ENCODE measurements at places on chromosomes 1 and 21.

DNA sequence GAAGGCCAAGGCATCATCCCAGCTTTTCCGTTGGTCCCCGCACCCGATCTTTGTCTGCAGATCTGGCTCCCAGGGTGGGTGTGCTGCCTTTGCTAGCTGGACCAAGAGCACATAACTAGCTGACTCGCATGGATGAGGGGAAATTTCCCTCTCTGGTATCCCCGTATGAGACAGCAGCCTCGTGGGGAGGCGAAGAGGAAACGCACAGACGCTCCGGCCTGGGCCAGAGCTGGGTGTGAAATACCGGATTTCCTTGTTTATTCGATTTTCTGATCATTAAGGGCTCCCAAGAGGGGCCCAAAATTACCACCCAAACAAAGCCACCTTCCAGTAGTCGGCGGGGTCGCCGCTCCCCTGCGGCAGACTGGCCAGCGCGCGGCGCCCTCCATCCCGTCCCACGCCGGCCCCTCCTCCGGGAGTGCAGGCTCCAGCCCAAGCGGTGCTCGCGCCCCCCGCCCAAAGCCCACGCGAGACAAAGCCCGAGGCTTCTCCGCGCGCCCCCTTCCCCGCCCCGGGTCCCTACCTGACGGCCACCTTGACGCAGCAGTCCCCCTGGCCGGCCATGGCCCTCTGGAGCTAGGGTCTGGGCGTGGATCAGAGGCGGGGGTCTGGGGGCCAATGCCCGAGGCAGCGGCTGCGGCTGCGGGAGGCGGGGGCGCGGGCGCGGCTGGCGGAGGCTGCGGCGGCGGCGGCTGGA, 546 bp downstream of the KIF21B start:
- no peak for DNase-seq

- DNase-seq, result no peak
Measured at GRCh38 chr1:242008826-242009495, 10.1 kb upstream of the MAP1LC3C start.

DNA sequence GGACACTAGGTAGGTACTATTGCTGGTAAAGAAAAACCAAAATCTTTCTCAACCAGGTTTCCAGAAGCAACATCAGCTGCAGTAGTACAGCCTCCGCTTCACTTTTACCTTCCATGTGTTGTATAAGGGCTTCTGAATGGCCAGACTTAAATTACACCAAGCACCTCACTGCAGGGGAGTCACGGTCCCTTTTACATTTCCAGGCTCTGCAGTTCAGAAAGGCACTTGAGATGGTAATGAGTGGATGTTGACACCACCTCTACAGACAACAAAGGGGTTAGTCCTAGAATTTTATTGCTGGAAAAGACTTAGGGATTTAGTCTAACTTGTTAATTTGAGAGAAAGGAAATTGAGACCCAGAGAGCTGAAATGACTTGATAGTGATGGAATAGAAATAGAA, 12.0 kb upstream of the DUSP12 start:
- DNase-seq, result no peak

GRCh38 chr1:246152986-246153431, 354.1 kb downstream of the SMYD3 start:
- DNase-seq, result no peak

GRCh38 chr1:70934194-70934961, 113.2 kb downstream of the PTGER3 start:
- DNase-seq, result no peak

DNA sequence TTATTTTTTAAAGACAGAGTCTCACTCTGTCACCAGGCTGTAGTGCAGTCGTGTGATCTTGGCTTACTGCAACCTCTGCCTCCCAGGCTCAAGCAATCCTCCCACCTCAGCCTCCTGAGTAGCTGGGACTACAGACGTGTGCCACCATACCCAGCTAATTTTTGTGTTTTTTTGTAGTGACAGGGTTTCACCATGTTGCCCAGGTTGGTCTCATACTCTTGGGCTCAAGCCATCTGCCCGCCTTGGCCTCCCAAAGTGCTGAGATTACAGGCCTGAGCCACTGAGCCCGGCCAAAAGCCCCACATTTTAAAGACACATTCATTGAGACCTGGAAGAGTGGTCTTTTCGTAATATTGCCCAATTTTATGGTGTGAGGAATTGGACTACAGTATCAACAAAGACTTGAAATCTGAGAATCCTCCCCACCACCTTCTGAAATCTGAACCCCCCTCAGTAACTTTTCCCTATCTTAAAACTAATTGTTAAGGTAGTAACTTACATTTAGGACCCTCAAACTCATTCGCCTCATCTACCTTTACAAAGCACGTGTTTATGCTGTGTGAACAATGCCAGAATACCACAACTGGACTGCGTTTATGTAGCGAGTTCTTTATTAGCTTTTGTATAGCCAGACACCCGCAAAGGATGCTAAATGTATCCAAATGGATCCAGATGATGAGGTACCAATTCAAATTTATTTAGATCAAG, 2.7 kb downstream of the ERRFI1 start:
- no peak for DNase-seq
